ENCODE measurements at places on chromosomes 13 and 19.

DNA sequence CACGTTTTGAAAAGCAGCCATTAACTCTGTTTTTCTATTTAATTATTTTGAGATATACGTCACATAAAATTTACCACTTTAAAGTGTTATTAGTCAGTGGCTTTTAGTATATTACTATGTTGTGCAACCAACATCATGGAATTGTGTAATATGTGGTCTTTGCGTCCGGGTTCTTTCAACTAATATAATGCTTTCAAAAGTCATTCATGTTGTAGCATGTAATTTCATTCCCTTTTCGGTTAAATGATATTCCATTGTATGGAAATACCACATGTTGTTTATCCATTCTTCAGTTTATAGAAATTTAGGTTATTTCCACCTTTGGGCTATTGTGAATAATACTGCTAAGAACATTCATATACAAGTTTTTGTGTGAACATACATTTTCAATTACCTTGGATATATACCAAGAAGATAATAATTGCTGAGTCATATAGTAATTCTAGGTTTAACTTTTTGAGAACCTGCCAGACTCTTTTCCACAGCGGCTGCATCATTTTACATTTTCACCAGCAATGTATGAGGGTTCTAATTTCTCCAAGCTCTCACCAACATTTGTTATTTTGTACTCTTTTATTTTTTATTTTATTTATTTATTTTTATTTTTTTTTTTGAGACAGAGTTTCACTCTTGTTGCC, 28.1 kb upstream of the CLDN10 start:
- DNase-seq: no peak

GRCh38 chr19:17835182-17836006, 12.4 kb downstream of the JAK3 start:
- no peak for DNase-seq

- no peak for DNase-seq
Observed at GRCh38 chr13:45670189-45670885, 31.8 kb upstream of the CBY2 start.

GRCh38 chr13:85693889-85694511, 105.2 kb downstream of the SLITRK6 start:
- peak; percentile 63 for DNase-seq

- no peak for DNase-seq
Observed at GRCh38 chr13:97124206-97124605, 97.9 kb upstream of the MBNL2 start.

DNA sequence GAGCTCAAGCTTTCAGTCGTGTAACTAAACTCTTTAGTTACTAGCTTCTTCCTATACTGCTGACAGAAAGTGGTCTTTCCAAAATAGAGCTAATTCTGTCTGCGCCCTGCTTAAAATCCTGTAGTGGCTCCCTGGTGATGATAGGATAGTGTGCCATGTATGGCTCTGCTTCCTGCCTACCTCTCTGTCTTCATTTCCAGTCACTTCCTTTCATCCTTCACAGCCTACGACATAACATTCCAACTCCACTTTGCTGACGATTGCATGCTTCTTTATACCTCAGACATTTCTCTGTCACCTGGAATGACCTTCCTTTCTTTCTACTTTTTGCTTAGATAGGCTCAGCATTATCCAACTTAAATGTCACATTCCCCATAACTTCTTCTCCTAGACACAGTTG, 190.8 kb downstream of the MAB21L1 start:
- DNase-seq: no peak

GRCh38 chr19:54337858-54338230, 1.1 kb downstream of the LILRA4 start:
- no peak for DNase-seq

DNA sequence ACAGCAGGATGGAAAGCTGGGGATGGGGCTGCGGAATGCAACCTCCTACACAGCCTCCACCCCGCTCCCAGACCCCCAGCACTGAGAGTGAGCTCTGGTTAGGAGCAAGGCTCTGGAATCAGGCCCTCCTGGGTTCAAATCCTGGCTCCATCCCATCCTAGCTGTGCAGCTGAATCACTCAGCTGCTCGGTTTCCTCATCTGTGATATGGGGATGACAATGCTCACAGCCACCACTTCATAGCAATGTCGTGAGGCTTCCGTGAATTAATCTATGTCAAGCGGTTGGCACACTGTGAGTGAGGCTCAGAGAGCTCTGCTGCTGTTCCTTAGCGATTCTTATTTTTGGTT, 538 bp downstream of the ACP7 start:
- peak; percentile 74 for DNase-seq

GRCh38 chr13:80551650-80552497, 210.9 kb upstream of the SPRY2 start:
- no peak for DNase-seq

- DNase-seq: no peak
Observed at GRCh38 chr13:75555836-75556235, 6.2 kb downstream of the UCHL3 start.

DNA sequence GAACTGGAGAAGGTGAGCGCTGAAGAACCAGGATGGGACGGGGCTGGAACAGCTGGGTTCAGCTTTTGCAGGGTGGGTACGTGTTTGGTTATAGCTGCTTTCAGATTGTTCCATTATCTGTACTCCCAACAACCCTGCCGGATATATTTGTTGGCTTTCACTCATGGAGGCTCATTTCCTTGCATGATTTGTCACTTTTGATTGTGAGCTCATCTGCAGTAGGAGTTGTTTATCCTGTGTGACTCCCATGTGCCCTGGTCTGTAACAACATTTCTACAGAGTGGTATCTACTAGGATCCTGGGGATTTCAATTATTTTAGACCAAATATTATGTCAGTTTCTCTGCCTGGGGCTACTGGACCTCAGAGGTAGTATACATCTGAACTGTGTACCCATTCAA, 5.4 kb downstream of the ARL11 start:
- no peak for DNase-seq

DNA sequence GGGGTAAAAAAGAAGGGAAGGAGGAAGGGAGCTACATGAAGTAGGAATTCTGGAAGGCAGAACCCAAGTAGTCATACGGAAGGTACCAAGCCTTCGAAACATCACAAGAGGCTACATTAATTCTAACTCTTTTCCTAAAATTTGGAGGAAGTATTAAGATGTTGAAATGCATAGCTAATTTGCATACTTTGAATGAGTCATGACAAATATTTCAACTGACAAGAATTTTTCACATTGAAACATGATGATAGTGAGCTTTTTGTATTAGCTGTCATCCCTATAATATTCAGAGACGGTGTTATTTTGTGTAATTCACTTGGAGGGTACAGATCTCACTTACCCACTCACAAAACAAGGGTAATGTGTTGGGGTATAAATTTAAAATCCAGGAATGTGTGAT, 9.1 kb upstream of the ACOD1 start:
- no peak for DNase-seq

- no peak for DNase-seq
Observed at GRCh38 chr19:13132471-13133180, 14.6 kb downstream of the NACC1 start.

DNA sequence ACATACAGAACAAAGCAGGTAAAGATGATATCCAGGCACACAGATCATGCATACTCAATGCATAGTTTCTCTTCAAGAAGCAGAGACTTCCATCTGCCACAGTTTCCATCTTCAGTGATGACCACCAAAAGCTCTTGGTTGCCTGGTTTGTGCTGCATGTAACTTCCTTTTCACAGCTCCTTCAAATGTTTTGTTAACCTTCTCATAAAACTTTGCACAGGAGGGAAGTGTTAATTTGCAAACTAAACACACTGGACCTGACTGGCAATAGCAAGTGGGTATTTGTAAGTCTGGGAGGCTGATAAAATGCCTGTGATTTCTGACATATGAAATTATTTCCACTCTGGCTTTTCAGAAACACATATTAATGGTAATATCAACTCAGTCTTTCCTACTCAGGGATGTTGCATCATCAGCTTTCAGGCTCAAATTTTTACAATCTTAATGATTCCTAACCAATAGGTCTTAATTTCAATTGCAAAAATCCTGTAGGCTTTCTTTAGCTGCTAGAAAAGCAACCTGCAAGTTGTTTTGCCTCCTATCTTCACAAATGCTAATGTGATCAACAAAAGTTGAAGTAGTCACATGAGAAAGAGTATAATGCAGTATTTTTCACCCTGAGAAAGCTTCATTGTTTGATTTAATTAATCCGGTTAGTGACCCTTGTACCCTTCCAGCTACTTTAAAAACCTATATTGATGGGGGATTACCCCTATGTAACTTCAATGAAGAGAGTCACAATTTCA, 575.6 kb downstream of the DIAPH3 start:
- DNase-seq: no peak

- DNase-seq: no peak
Observed at GRCh38 chr13:29810145-29810742, 40.2 kb downstream of the UBL3 start.

- no peak for DNase-seq
Observed at GRCh38 chr13:39963612-39964011, 308.1 kb downstream of the COG6 start.

DNA sequence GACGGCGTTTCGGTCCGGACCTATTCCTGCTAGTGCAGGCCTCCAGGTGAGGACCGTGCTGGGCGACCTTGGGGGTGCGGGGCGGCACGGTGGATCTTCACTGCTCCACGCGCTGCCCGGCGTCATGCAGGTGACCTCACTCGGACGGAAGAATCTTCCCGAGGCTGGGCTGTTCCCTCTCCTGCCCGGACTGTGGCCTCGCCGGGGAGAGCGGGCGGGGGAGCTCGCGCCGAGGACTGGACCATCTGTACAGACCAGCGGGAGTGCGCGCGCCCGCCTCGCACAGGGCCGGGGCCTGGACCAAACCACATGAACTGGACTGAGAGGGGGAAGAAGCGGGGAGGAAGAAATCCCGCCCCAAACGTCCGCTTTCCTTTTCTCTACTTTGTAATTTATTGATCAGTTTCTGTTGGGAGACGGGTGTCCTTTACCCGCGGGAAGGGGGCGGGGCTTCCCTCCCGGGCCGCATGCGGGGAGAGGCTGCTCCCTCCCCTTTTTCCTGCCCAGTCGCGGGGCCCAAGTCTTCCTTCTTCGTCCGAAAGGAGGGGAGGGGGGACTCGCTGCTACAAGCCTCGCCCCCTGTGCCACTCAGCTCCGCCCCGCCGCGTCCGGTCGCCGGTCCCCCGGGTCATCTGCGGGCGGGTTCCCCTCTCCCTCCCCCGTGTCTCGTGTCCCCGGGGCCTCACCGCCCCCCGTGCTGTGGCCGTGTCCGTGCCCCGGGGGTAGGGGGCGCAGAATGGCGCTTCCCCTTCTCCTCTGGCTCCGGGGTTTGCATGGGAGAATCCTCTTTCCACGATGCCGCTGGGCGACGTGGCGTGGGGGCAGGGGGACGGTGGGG, 4.9 kb downstream of the HRC start:
- DNase-seq: no peak

DNA sequence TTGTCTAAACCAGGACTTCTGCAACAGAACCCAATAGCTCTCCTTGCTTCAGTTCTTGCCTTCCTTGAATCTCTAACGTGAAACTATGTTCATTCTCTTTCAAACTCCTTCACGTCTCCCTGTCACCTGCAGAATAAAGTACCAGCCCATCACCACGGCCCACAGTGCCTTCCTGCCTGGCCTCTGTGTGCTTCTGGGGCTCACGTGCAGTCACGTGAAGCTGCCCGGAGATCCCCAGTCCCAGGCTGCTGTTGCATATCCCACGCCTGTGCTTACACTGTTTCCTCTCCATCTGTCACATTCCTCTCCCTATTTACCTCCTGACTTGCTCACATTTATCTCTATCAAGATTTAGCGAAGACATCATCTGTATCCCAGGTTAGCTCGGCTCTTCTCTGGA, 102.8 kb downstream of the STARD13 start:
- no peak for DNase-seq

DNA sequence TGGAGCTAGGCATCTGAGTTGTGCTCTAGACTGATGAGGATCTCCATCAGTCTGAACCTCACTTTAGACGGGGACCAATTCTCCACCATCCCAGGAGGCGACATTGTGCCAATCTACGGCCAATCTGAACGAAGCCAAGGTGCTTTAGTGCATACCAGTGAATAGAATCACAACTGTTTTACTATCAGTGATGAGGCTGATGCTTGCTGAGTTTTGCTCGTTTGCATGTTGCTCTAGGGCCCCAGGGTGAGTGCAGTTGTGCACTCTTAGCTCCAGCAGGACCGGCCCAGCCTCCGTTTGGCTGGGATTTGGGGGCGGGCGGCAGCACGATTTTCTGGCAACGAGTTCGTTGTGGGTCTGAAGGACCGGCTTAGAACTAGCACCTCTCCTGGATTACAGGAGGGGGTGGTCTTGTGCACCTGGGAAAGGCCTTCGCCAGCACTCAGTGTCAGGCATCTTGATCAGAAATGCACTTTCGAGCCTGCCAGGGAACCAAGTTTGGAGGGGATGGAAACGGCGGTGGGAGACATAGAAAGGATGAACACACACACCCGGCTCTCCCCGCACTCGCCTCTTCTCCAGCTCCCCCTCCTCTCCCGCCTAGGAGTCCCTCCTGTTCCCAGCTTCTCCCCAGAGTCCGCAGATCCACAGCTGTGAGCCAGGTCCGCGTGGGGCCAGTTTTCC, 4.4 kb downstream of the GSX1 start:
- no peak for DNase-seq

DNA sequence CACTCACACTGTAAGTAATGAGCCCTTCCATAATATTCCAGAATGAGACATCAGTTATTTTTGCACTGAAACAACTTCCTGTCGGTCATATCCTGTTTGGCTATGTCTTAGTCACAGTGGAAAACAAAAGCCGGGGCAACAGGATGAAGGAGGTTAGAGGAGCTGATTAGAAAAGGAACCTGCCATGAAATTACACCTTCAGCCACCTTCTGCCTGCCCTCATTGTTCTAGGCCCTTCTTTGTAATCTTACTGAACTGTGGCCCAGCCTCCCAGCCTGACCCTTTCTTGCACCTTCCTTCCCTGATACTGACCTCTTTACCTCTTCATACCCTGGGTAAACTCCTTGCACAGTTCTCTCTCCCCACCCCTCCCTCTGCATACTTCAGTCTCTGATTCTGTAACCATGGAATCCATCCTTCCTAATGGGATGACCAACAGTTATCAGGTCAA, 67.3 kb downstream of the DOCK9 start:
- peak; percentile 33 for DNase-seq

DNA sequence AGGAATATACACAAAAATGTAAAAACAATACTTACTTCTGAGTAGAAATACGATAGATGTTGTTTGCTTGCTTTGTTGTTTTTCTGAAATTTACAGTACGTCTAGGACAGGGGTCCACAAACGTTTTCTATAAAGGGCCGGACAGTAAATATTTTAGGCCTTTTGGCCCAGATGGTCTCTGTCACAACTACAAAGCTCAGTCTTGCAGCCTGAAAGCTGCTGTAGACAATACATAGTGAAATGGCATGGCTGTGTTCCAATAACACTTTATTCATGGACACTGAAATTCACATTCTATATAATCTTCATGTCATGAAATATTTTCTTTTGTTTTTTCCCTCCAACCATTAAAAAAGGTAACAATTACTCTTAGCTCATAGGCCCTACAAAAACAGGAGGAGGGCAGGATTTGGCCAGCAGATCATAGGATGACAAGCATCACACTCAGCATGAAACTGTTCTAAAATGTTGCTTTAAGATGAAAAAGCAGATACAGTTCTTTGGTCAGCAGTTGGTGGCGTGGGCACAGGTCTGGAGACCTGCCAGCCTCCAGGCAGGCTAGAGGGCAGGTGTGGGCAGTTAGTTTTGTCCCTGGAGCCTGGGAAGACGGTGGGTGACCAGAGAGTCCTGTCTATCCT, at the start of gene EDDM13:
EDDM13 (plus strand) TSS at position 588 of the 638 bp plus-strand sequence. CDS start 87 bp downstream, outside the sequence.
- DNase-seq: no peak

All from Panc1 (cell line).